Fibroblast of villous mesenchyme (primary cell): ENCODE measurements at places on chromosomes 12 and 14. TPM values are rescaled to one million over a fixed set of nuclear protein-coding genes. Genes with fewer than 3 reads are reported as not detected.

GRCh38 chr14:88599761-88600439 is 37.1 kb downstream of the ZC3H14 start:
- no peak for DNase-seq

The ADCY6 gene
- 39.6 and 47.1 TPM in 2 replicates for total RNA-seq

The GNB3 gene
- total RNA-seq, result 1.7 and 3.9 TPM in 2 replicates

The BMP4 gene
- total RNA-seq, result 9.9 and 11.0 TPM in 2 replicates

GRCh38 chr12:23640754-23641153 is 308.7 kb downstream of the SOX5 start:
- DNase-seq, result no peak

GRCh38 chr14:50804181-50804721 is 26.7 kb downstream of the NIN start:
- DNase-seq, result peak; percentile 84
